ACHN (cell line): ENCODE measurements at places on chromosomes 1 and 21.

DNA sequence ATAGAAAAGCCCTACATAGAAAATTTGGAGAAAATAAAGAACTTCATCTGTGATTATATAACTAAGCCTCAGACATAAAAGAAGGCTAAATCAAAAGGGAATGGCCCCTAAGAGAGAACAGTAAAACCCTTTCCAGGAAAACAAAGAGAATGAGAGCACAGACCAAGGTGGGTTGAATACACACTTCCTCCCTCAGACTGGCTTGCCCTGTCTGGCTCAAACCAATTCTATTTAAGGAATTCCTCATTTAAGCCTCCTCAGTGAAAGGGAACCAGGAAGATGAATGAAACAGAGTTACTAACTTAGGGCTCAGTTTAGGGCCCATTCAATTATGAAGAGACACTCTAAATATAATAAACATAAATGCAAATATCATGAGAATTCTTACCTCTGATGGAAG, 10.6 kb upstream of the SYT14 start:
- DNase-seq = no peak

- DNase-seq = no peak
Measured at GRCh38 chr1:183188240-183188639, 2.2 kb downstream of the LAMC2 start.

DNA sequence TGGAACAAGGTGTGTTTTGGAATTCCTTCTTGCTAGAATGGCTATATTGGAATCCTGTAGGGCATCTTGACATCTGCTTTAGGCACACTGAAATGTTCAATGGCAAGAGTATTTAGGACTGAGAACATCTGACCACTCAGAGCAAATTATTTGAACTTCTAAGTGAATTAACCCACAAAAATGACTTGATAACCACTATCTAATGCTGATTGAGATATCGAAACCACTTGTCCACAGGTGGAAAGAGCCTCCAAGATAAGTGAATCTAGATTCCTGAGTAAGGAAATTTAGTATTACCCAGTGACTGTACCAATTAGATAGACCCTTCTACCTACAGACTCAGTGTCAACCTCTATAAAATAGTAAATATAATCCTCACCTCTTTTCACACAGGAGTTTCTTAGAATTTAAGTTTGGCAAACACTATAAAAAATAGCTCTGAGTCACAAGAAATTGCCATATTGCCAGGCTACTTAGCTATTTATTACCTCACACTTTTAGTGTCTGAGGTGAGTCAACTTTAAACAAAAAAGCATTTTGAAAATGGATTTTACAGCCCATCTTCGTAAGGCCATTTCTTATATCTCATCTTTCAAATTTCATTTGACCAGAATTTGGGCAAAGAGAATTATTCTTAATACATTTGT, 421.8 kb downstream of the PTBP2 start:
- peak; percentile 51 for DNase-seq

DNA sequence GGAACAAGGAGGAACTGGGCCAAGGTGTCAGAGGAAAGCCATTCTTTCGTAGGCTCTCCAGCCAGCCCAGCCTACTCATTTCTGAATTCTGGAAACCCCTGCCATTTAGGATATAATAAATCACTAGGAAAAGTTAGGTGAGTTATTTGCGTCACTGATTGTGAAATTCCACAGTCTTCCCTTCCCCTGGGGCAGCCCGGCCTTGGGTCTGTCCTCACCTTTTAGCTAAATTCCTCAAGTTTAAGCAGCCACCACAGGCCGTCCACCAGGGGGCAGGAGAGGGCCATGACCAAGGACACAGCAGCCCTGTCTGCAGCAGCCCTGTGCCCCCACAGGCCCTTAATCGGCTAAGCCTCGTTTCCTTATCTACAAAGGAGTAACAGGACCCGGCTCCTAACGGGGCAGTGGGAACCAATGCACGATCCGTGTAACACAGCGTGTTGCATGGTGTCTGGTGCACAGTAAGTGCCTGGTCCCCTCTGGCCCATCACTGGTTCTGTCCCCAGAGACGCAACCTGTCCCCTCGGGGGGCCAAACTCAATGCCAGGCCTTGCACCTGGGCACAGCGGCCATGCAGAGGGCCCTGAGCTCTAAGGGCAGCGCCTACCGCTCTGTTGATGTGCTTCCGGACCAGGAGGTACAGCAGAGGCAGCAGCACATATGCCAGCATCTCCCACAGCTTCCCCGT, 18.1 kb downstream of the GPR157 start:
- peak; percentile 67 for DNase-seq

GRCh38 chr1:8047112-8047511, 21.0 kb upstream of the ERRFI1 start:
- DNase-seq = no peak

GRCh38 chr1:156884560-156885184, 8.8 kb upstream of the PEAR1 start:
- DNase-seq = no peak

- no peak for DNase-seq
Measured at GRCh38 chr1:34330061-34330460, 153.4 kb downstream of the C1orf94 start.

DNA sequence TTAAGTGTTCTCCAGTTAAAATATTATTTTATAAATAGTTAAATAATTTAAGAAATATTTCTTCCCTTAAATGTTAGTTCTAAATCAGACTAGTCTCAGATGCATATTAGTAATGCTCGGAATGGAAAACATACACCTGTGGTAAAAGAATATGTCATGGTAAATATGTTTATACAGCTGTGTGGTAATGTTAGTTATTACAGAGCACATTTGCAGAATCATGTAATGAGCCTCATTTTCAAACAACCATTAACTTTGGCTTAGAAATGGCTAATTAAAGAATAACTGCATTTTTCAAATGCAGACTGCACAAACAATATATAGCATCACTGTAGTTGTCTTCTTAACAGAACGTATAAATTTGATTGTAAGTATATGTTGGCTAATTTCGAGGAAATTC, 90.3 kb downstream of the DISP1 start:
- DNase-seq = no peak

DNA sequence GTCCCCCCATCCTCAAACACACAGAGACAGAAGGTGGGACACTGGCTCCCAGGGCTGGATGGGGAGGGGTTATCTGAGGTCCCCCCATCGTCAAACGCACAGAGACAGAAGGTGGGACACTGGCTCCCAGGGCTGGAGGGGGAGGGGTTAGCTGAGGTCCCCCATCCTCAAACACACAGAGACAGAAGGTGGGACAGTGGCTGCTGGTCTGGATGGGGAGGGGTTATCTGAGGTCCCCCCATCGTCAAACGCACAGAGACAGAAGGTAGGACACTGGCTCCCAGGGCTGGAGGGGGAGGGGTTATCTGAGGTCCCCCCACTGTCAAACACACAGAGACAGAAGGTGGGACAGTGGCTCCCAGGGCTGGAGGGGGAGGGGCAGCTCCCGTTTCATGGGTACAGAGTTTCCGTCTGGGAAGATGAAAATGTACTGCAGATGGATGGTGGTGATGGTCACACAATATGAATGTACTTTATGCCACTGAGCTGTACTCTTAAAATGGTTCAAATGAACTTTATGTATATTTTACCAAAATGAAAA, 69.2 kb downstream of the SCCPDH start:
- DNase-seq = no peak

DNA sequence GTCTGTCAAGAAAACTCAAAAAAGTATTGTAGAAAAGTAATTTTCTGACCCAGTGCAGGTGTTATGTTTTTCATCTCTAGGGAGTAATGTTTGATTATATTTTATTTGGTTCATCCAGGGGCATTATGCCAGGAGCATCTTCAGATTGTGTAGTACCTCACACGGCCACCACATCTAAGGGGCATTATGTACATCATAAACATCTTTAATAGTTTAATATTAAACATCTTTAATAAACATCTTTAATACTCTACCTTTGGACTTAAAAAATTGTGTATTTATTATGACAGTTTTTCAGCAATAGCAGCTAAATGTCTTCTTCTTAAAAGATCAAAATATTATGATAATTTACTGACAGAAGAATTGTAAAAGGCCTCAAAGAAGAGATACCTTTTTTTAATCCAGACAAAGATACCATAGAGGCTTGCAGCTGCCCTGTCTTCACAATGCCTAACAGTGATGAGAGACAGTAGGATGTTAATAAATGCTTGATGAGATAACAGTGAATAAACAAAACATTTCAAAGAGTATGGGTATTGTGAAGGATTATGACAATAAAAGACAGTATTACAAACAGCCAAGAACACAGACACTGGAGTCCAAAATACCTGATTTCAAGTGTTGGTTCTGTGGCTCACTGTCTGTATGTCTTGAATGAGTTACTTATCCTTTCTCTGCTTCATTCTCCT, 240.9 kb upstream of the ADGRL2 start:
- DNase-seq = peak; percentile 7

- no peak for DNase-seq
Measured at GRCh38 chr21:43949499-43950208, 62.5 kb upstream of the TRAPPC10 start.

DNA sequence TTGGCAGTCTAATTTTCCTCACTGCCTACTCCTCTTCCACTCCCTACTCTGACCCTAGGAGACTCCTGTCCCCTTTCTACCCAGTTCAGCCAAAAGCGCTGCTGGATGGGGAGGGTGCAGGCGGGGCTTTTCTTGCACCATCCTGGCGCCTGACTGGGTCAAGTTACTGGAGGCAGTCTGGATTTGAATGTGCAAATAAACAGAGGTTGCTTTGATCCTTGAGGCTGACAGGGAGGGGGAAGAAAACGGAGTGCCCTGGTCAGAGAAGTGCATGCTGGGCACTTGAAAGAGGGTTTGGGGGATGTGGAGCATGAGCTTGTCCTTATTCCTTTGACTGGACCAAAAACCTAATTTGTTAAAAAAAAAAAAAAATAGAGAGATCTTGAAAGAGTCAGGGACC, 76.8 kb upstream of the SOX13 start:
- no peak for DNase-seq

DNA sequence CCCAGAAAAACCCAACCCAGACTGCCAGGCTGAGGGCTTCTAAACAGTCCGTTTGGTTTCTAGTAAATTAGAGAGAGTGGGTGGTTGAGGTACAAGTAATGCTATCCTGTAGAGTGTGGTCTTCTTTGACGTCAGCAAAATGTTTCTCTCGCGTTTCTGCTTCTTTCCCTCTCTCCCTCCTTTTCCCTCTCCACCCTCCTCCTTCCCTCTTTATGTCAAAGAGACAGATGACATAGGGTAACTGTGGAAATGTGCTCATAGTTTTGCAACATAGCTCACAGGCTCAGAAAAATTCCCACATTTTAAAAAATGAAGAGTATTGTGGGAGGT, 158.3 kb downstream of the TOMM20 start:
- DNase-seq = no peak

DNA sequence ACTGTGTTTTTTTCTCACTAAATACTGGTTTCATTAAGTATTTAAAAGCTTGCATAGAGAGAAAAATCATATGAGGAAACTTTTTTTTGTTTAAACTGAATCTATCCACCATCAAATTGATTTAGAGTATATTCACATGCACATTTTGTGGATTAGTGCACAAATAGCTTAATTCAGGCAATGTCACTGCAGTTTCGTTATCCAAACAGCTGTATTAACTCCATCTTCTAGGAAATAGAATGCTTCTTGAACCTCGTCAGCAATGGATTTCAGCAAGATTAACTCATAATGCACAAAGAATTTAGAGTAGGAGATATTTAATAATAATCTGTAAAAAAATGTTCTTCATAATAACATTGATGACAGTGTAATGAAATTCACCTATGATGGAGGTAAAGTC, 37.5 kb downstream of the NEXN start:
- DNase-seq = no peak

- no peak for DNase-seq
Measured at GRCh38 chr1:6489383-6489765, 2.1 kb downstream of the PLEKHG5 start.

DNA sequence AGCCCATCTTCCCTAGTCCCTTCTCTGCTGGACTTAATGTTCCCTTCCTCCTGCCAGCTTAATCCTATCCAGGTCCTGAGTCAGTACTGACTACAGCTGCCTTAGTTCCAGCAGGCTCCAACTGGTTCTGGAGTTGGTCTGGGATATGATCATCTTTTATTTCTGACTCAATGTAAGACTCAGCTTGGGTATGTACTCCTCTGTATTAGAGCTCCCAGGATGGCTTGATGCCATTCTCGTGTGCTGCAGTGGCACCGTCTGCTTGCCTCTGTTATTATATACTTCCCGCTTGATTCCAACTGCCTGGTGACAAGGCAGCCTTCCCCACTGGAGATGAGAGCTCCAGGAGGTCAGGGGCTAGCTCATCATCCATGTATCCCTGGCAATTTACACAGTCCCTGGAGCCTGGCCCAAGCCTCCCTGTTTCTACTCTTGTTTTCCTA, 164.4 kb upstream of the DPT start:
- no peak for DNase-seq

DNA sequence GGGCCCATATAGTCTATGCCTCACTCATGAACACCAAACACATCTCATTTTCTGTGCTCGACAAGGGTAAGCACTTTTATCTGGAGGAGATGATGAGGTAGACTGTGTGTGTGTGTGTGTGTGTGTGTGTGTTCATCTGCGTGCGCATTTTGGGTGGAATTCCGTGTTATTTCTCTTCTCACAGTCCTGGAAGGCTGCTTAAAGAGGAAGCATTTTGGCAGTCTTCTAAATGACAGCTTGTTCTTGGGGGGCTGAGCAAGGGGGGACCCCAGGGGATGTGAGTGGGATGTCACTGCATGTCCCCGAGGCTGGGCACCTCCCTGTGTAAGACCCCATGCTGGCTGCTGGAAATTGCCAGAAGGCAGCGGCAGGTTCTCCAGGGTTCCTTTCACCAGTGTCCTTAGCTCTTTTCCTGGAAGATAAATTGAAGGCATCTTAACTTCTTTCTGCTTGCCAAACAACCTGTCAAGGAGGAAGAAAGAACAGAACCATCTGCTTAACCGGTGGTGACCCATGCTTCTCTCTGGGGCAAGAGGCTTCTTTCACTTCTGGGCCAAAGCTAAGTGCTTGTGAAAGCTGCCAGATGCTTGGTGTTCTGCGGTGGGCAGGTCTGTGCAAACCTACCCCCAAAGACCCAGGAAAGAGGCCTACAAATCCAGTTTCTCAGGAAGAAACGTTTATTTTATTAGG, 9.9 kb upstream of the RD3 start:
- no peak for DNase-seq

DNA sequence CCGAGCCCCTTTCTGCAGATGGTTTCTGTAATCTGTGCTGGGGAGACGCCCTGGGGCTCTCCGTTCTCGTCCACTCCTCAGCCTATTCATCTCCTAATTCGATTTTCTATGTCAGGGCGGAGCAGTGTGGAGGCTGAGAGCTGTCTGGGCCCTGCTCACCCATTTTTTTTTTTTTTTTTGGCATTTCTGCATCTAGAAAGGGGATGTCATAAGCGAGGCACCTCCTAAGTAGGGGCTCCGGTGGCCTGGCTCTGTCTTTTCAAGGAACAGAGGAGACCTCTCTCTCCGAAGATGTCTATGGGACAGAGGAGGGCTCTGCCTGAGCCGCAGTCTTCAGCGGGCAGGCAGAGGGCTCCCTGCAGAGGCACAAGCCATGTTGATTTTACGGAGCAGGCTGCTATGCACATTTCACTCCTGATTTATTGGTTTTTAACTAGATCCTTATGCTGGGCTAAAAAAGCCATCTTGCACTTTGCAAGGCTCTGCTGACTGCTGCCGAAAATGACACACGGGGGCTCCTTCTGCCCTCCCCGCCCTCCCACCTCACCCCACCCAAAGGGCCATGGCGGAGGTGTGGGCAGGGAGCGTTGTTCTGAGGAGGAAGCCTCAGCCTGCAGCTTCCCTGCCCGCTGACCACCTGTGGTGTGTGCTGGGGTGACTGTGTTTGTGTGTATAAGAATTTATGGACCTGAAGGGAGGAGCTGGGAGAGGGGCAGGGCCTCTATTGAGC, 71.0 kb downstream of the FOXD2 start:
- no peak for DNase-seq

GRCh38 chr1:228860911-228861831, 125.9 kb downstream of the RHOU start:
- DNase-seq = peak; percentile 98

- DNase-seq = no peak
Measured at GRCh38 chr1:63701187-63701586, 72.6 kb upstream of the ROR1 start.
